ENCODE measurements at places on chromosomes 11 and 22. TPM values are rescaled to one million over a fixed set of nuclear protein-coding genes. Genes with fewer than 3 reads are reported as not detected.

DNA sequence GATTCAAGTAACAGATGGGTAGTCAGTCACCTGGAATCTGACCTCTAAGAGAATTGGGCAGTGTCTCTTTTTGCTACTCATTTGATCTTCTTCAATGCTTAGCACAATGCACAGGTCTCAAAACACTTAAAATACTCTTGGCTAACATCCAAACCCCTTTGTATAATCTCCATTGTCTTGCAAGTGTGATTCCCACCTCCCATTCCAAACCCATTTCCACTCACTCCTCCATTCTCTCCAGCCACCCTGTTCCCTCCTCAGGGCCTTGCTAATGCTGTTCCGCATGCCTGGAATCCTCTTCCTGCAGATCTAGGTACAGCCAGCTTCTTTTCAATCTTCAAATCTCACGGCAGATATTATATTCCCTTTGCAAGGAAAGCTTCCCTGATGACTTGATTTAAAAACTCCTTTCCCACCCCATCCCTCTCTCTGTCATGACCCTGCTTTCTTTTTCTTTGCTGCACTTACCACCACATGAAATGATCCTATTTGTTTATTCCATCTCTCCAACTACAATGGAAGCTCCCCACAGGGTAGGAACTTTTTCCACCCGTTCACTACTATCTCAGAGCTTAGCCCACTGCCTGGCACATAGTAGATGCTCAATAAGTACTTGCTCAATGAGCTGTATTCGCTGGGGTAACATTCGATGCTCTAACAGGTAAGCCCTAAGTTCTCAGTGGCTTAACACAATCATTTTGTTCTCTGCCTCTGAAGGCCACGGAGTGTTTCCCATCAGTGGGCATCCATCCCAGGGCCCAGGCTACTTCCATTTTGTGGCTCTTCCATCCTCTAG, 121.7 kb downstream of the MN1 start:
- no peak for DNase-seq

- DNase-seq, result no peak
These were observed 73.5 kb upstream of the THY1 start for GRCh38 chr11:119496469-119496868.

DNA sequence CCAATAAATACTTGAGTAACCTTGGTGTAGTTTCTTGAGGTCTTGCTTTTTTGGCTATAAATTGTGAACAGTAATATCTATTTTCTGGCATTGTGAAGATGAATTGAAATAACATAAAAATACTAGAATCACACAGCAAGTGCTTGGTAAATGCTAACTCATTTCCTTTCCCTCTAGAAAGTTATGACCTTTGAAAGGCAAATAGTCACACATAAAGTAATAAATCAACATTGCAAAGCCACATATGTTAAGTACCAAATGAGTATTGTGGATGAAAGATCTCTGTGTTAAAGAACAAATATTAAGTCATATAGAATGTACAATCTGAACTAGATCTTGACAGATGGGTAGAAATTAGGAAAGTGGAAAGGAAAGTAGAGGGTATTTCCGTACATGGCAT, 559.6 kb upstream of the CCDC90B start:
- no peak for DNase-seq

GRCh38 chr11:1827095-1827813, 7.5 kb upstream of the SYT8 start:
- peak; percentile 73 for DNase-seq

DNA sequence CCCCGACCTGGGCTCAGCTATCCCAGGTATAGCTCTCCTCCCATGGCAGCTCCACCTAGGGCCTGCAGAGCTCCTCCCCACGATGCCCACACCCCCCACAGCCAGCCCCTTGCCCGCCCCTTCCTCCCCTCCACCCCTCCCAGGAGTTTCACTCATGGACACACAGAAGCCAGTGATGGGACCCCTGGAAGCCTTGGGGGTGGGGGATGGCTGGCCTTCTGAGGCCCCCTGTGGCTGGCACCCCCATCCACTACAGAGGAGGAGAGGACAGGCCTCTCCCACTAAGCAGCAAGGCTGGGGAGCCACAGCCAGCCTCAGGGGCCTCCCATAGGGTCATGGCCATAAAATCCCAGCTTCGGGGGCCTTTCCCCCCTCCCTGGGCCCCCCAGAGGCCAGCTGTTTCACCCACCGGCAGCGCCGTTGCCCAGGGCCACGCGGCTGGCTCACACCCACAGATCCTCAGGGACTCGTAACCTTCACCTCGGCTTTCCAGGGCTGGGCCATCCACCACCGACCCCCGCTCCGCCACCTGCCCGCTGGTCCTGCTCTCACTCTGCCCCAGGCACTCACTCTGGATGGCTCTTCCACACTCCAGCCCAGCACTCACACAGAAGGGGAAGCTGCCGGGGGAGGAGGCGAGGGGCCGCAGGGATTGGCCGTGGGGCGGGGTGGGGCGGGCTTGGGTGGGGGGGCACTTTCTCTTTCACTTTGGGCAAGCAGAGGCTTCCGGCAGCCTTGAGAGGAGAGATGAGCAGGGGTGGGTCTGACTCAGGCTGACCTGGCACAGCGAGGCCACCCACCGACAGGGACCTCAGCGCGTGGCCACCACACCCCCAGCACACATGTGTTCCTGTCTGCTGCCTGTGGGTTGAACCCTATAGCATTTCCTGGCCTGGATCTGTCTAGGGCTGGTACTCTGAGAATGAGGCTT, 2.2 kb downstream of the SLC25A22 start:
- peak; percentile 81 for DNase-seq

DNA sequence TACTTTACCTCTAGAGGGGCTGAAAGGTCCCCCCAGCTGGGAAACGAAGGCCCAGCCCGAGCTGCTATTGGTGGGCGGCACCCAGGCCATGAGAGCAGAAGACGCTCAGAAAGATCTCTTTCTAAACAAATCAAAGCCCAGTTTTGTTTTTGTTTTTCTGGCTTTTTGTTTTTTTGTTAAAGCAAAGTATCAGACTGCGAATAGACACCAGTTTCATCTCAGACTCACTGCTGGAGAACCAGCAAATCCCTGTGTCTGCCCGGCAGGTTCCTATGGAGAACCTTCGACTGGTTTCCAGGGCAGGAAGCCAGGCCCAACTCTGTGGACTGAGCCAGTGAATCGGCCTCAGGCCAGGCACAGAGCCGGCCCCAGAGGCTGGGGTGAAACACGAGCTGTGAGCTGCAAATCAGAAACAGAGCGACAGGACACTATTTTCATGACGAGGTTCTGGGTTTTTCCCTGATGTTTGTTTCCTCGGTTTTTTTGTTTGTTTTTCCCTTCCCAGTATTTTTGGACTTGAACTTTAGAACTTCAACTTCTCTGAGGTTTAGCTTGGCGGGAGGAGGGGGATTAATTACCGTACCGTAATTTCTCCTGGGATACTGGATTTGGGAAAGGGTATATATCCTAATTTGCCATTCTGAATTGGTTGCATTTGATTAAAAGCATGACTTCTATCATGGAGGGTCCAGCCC, 16.0 kb upstream of the B4GALNT4 start:
- peak; percentile 96 for DNase-seq

DNA sequence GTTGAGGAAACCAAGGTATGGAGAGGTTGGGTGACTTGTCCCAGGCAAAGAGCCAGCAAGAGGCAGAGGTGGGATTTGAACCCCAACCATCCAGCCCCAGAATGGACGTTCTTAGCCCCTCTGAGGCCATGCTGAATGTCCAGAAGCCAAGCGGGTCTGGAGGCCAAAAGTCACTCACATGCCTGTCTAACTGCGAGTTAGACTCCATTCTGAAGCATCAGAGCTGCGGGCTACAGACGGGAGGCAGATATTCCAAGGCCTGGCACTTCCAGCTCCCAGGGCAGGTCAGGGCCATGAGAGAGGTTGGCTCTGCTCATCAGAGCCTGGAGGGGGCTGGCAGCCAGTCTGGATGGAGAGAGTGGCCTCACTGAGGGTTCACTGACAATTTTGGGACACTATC, 616.5 kb downstream of the BRD1 start:
- peak; percentile 42 for DNase-seq

DNA sequence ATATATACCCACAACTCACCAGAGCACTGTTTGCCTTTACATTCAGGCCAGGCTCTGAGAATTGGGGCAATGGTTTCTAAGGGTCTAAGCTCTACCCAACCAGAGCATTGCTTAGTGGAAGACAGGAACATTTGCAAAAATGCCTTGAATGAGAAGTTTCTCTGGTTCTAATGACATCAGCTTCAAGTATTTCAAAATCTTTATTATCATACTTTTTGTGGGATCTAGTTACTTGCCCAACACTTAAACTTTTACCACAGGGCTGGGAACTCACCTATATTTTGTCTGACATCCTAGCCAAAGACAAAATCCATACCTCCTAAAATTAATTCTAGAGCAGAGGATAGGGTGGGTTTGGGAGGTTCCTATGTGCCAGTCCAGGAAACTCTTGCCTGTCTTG, 51.5 kb downstream of the INSC start:
- no peak for DNase-seq

DNA sequence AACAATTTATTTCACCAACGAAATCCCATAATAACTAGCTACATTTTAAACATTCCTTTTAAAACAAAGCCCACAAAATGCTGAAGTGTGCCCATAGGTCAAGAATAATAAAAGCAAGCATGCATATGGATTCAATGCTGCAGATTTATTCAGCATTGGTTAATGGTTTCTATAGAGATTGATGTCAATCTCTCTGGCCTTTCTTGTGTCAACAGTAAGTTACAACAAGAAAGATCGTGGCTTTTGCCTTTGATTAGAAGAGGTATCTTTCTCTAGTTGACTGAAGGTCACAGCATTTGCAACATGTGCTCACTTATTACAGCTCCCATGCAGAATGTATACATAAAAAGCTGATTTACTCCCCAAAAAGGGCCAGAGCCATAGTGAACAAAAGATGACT, 1.4 kb upstream of the SOX6 start:
- DNase-seq, result no peak

GRCh38 chr11:100687054-100687629, at the start of gene ARHGAP42:
TSS of gene ARHGAP42 (plus strand) at chr11:100687288. CDS start at chr11:100687679, 391 bp downstream.
- peak; percentile 81 for DNase-seq

DNA sequence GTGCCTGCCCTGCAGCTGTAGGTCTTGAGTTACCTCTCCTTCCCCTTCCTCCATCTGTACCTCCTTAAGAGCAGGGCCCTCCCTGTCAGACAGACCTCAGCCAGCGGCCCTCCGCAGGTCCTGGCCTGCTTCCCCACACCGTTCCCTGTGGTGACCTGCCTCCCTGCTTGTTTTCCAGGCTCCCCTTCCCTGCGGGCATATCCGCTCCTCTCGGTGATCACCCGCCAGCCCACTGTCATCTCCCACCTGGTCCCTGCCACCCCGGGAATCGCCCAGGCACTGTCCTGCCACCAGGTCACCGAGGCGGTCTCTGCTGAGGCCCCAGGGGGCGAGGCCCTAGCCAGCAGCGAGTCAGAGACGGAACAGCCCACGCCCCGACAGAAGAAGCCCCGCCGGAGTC, 60.9 kb downstream of the BARX2 start:
- DNase-seq, result no peak

- DNase-seq, result no peak
These were observed 20.0 kb upstream of the NDUFC2 start for GRCh38 chr11:78099666-78100065.

GRCh38 chr22:27687984-27688545, 113.5 kb downstream of the MN1 start:
- no peak for DNase-seq

GRCh38 chr22:36447632-36448031, 33.8 kb downstream of the TXN2 start:
- DNase-seq, result no peak

- DNase-seq, result no peak
These were observed 290.0 kb upstream of the CHORDC1 start for GRCh38 chr11:90512846-90513245.

- no peak for DNase-seq
These were observed 87.2 kb upstream of the NAV2 start for GRCh38 chr11:19625438-19625837.

DNA sequence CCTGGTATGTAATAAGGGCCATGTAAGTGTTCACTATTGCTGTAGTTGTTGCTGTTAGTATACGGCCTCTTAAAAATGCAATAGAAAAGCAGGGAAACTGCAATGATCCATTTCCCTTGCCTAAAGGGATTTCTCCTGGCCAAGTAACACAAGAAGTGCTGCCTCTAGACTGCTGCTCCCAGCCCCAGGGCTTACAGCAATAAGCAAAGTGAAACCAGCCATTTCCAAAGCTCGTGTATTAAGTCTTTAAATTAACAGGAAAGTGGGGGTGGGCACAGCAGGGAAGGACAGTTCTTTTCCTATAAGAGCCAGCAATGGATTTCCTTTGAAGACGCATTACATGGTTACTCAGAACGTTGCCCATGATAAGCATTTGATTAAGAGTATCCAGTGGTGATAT, 36.9 kb upstream of the WT1 start:
- no peak for DNase-seq

DNA sequence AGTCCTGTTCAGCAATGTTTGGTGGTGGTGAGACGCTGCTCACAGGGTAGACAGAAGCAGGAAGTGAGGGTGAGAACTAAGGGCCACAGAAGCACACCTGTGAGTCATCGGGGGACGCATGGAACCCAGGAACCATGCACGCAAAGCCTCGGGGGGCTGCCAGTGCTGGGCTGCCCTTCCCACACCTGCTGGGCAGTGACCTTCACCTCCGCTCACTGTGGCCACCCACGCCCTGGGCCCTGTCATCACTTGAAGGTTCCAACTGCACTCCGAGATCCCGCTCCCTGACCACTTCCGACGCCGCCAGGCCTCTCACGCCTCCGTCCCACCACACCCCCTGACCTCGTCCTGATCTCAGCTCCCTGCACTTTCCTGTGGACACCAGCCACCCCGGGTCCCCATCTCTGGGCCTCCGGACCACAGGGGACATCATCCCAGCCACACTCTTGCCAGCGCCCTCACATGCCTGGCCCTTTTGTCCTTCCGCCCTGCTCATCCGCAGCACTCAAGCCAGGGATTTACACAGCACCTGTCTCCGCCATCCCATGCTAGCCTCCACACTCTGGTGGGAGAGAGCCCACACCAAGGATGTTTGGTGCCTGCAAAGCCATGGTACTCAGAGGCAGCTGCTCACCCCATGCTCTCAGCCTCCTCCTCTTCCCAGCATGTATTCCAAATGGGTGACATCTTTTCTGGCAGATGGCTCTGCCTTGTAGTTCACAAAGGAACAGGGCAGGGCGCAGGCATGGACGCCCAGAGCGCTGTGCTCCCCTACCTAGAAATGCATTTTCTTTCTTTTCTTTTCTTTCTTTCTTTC, 23.1 kb upstream of the ATXN10 start:
- DNase-seq, result no peak

Gene POLD3
- 3.0 TPM for total RNA-seq

Gene IMMP1L
- 11.4 TPM for total RNA-seq

Gene LYVE1
- total RNA-seq, result 25.6 TPM

Gene TRPM5
- total RNA-seq, result not detected

Gene POU2AF2
- total RNA-seq, result not detected

Gene VSIG10L2
- not detected for total RNA-seq

Gene FOLR1
- not detected for total RNA-seq

Gene C11orf97
- total RNA-seq, result 0.35 TPM

Gene CYTH4
- total RNA-seq, result 5.2 TPM

Gene CLDN5
- total RNA-seq, result 10.4 TPM

Gene TMPRSS13
- 0.15 TPM for total RNA-seq

Gene APOBEC3B
- total RNA-seq, result 0.93 TPM

Gene BET1L
- total RNA-seq, result 33.6 TPM

Gene RIMBP3B
- total RNA-seq, result 0.08 TPM

Data from left lobe of liver (tissue), 2 donors.